ENCODE measurements at places on chromosomes 12 and 14. TPM values are rescaled to one million over a fixed set of nuclear protein-coding genes. Genes with fewer than 3 reads are reported as not detected.

The P2RX2 gene
- polyA plus RNA-seq = 24.1 TPM

DNA sequence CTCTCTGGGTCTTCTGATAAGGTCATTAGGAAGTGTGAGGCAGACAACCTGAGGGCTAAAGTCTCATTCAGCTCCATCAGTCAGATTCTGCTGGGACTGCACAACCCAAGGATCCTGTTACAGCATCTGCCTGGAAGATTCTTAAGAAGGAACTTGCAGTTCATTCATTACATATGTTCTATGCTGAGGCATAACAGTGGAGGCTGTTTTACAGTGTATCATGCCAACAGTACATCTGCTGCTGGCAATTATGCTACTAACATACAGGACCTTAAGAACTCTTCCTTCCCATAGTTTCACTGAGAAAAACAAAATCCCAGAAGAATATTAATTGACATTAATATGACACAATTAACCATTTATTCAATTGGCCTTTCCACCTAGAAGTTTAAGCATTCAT, 968.6 kb downstream of the DIO2 start:
- H3K4me1 ChIP-seq = no peaks in the 10 kb centered on the region
- no peaks in the 10 kb centered on the region for H3K27me3 ChIP-seq
- no peak overlapping the region for H3K27ac ChIP-seq
- no peak overlapping the region for H3K4me3 ChIP-seq

The GDF3 gene
- 0.27 TPM for polyA plus RNA-seq

GRCh38 chr12:93019212-93019927, 90.3 kb upstream of the EEA1 start:
- H3K27me3 ChIP-seq = no peaks in the 10 kb centered on the region
- no peak overlapping the region for H3K4me3 ChIP-seq
- H3K4me1 ChIP-seq = peaks cover 59% of the 10 kb centered on the region
- H3K36me3 ChIP-seq = no peaks in the 10 kb centered on the region

- no peaks in the 10 kb centered on the region for H3K4me1 ChIP-seq
- H3K4me3 ChIP-seq = no peak overlapping the region
- H3K36me3 ChIP-seq = no peaks in the 10 kb centered on the region
- no peak for DNase-seq
- H3K27me3 ChIP-seq = no peaks in the 10 kb centered on the region
- H3K27ac ChIP-seq = no peak overlapping the region
Observed at GRCh38 chr14:75946785-75947184, 35.0 kb downstream of the TGFB3 start.

- no peaks in the 10 kb centered on the region for H3K36me3 ChIP-seq
- H3K4me3 ChIP-seq = no peak overlapping the region
- no peak for DNase-seq
- H3K27me3 ChIP-seq = no peaks in the 10 kb centered on the region
- H3K27ac ChIP-seq = no peak overlapping the region
Observed at GRCh38 chr12:14126692-14127091, 145.3 kb upstream of the GRIN2B start.

The CLEC4C gene
- polyA plus RNA-seq = 0.07 TPM

GRCh38 chr12:26704214-26704613, 128.8 kb downstream of the ITPR2 start:
- no peaks in the 10 kb centered on the region for H3K27me3 ChIP-seq
- no peak overlapping the region for H3K27ac ChIP-seq
- DNase-seq = no peak

The TPH2 gene
- polyA plus RNA-seq = 0.04 TPM

DNA sequence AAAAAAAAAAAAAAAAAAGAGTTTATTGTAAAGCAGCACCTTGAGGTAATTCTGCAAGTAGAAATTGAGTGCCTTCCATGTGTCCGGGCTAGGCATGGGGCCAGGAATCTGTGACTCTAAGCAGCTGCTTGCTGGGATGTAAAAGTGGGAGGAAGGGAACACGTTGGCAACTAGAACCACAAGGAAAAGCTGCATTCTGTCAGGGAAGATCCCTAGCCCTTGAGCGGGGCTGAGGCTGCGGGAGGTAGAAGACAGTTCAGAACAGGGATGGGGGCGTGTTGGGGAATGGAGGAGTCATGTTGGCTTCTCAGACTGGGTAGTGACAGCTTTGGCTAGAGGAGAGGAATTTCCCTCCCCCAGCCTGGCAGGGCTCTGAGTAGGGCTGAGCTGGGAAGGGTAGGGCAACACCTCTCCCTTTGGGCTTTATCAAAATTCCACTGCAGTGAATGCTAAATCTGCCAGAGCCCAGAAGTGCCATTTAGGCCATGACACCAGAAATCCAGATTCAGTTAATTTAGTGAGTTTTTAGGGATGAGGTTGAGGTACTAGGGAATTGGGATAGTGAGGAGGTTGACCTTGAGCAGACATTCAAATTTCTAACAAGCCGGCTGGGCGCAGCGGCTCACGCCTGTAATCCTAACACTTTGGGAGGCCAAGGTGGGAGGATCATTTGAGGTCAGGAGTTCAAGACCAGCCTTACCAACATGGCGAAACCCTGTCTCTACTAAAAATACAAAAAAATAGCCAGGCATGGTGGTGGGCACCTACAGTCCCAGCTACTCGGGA, 3.4 kb upstream of the TRAFD1 start:
- H3K27me3 ChIP-seq = no peaks in the 10 kb centered on the region
- no peak overlapping the region for H3K27ac ChIP-seq
- DNase-seq = peak; percentile 20
- no peak overlapping the region for H3K4me3 ChIP-seq
- peaks cover 3% of the 10 kb centered on the region for H3K4me1 ChIP-seq

The CMA1 gene
- polyA plus RNA-seq = not detected

The BIN2 gene
- polyA plus RNA-seq = 7.0 TPM

The ATP6V1D gene
- polyA plus RNA-seq = 71.0 TPM

The HNRNPC gene
- polyA plus RNA-seq = 668 TPM

DNA sequence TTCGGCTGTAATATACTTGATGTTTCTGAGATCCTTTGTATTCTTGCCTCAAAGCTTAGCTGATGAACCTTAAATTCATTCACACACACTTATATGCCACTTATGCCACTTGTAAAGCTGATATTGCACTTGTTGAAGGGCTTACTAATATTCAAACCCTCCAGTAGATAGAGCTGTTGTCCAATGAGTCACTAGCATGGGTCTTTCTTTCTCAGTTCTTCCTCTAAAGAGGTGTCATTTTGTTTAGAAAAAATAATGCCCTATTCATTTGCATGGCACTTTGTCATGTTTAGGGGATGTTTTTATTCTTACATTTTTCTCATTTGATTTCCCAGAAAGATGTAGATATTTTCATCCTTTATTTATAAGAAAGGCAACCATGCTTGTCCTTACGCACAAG, 56.4 kb downstream of the MON2 start:
- H3K27ac ChIP-seq = no peak overlapping the region
- H3K4me3 ChIP-seq = no peak overlapping the region
- H3K4me1 ChIP-seq = no peaks in the 10 kb centered on the region
- DNase-seq = no peak
- H3K36me3 ChIP-seq = peaks cover 12% of the 10 kb centered on the region

The B4GALNT1 gene
- 2.4 TPM for polyA plus RNA-seq

GRCh38 chr14:25929881-25930615, 667.8 kb downstream of the NOVA1 start:
- H3K27me3 ChIP-seq = no peaks in the 10 kb centered on the region
- no peaks in the 10 kb centered on the region for H3K4me1 ChIP-seq
- H3K4me3 ChIP-seq = no peak overlapping the region
- no peaks in the 10 kb centered on the region for H3K36me3 ChIP-seq
- DNase-seq = no peak

- peaks cover 4% of the 10 kb centered on the region for H3K27me3 ChIP-seq
- DNase-seq = no peak
- H3K36me3 ChIP-seq = no peaks in the 10 kb centered on the region
- H3K27ac ChIP-seq = no peak overlapping the region
- H3K4me1 ChIP-seq = peaks cover 3% of the 10 kb centered on the region
Observed at GRCh38 chr12:68239309-68239982, 13.8 kb upstream of the IL26 start.

DNA sequence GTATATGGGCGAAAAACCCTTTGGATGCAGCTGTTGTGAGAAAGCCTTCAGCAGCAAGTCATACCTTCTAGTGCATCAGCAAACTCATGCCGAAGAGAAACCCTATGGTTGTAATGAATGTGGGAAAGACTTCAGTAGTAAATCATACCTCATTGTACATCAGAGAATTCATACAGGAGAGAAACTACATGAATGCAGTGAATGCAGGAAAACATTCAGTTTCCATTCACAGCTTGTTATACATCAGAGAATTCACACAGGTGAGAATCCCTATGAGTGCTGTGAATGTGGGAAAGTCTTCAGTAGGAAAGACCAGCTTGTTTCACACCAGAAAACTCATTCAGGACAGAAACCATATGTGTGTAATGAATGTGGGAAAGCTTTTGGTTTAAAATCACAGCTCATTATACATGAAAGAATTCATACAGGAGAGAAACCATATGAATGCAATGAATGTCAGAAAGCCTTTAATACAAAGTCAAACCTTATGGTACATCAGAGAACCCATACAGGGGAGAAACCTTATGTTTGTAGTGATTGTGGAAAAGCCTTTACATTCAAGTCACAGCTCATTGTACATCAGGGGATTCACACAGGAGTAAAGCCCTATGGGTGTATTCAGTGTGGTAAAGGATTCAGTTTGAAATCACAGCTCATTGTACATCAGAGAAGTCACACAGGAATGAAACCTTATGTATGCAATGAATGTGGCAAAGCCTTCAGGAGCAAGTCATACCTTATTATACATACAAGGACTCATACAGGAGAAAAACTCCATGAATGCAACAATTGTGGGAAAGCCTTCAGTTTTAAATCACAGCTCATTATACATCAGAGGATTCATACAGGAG, 21.4 kb downstream of the ZNF268 start:
- H3K27ac ChIP-seq = no peak overlapping the region
- H3K4me1 ChIP-seq = no peaks in the 10 kb centered on the region
- H3K4me3 ChIP-seq = no peak overlapping the region
- no peaks in the 10 kb centered on the region for H3K27me3 ChIP-seq
- H3K36me3 ChIP-seq = peaks cover 18% of the 10 kb centered on the region

GRCh38 chr12:14416658-14417057, 51.2 kb downstream of the ATF7IP start:
- H3K36me3 ChIP-seq = peaks cover 7% of the 10 kb centered on the region
- peak; percentile 62 for DNase-seq
- peaks cover 2% of the 10 kb centered on the region for H3K4me1 ChIP-seq
- peak overlapping the region; percentile 35 for H3K27ac ChIP-seq
- no peak overlapping the region for H3K4me3 ChIP-seq
- H3K27me3 ChIP-seq = no peaks in the 10 kb centered on the region

The KRT78 gene
- not detected for polyA plus RNA-seq

DNA sequence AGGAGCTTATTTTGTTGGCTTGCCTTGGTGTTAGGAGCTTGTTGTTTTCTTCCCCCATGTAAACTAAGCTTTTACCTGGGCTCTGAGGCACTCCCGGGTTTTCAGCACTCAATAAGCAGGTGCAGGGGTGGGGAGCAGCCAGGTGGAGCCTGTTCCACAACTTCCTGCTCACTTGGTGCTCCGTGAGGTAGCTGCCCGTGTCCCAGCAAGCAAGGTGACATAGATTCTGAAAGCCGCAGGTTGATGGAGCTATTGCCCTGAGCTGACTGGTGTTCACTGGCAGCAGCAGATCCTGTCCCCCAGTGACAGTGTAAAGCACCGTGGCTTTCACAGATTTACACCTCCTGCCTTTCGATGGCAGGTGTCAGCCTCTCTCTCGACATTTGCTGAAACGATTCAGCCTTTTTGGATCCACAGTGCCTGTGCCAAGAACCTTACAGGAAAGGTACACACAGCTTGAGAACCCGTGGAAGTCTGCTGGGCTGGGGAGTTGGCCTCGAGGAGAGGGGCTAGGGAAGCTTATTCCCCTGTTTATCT, 295.7 kb upstream of the FKBP4 start:
- no peak overlapping the region for H3K27ac ChIP-seq
- H3K4me1 ChIP-seq = no peaks in the 10 kb centered on the region
- no peak overlapping the region for H3K4me3 ChIP-seq

The CDK2 gene
- 55.5 TPM for polyA plus RNA-seq

- no peaks in the 10 kb centered on the region for H3K36me3 ChIP-seq
- no peaks in the 10 kb centered on the region for H3K4me1 ChIP-seq
- H3K27me3 ChIP-seq = no peaks in the 10 kb centered on the region
- no peak overlapping the region for H3K27ac ChIP-seq
- no peak for DNase-seq
Observed at GRCh38 chr12:59499774-59500173, 96.1 kb upstream of the SLC16A7 start.

GRCh38 chr12:51901121-51901817, 6.0 kb upstream of the ACVRL1 start:
- H3K4me1 ChIP-seq = peaks cover 16% of the 10 kb centered on the region
- H3K4me3 ChIP-seq = no peak overlapping the region
- H3K27me3 ChIP-seq = no peaks in the 10 kb centered on the region
- no peaks in the 10 kb centered on the region for H3K36me3 ChIP-seq

DNA sequence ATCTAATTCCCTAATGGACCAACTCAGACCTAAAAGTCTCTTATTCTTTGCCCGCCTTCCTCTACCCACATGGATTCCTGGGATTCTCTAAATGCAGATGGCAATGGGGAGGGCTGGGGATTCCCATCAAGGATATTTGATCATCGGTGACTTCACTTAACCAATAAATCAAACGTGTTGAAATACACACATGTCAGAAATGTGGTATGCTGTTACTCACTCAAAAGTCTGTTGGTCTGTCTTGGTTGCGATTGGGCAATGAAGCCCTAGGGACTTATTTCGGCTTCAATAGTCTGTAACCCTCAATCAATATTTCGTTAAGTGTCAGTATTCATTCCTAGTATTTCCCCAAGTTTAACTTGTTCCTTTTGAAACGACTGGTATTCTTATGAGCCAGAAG, 117.2 kb upstream of the DIO3 start:
- H3K4me1 ChIP-seq = no peaks in the 10 kb centered on the region
- H3K4me3 ChIP-seq = no peak overlapping the region
- no peak overlapping the region for H3K27ac ChIP-seq
- H3K27me3 ChIP-seq = peaks cover 2% of the 10 kb centered on the region
- DNase-seq = no peak
- no peaks in the 10 kb centered on the region for H3K36me3 ChIP-seq

- no peak for DNase-seq
- H3K4me1 ChIP-seq = peaks cover 79% of the 10 kb centered on the region
- no peaks in the 10 kb centered on the region for H3K27me3 ChIP-seq
- H3K36me3 ChIP-seq = peaks cover 4% of the 10 kb centered on the region
- H3K4me3 ChIP-seq = no peak overlapping the region
Observed at GRCh38 chr14:93104961-93105360, 10.8 kb downstream of the ITPK1 start.

The DPPA3 gene
- not detected for polyA plus RNA-seq

The GZMB gene
- polyA plus RNA-seq = 1.3 TPM

GRCh38 chr14:81042438-81042837, 87.0 kb downstream of the TSHR start:
- H3K36me3 ChIP-seq = no peaks in the 10 kb centered on the region
- no peak overlapping the region for H3K27ac ChIP-seq
- no peak overlapping the region for H3K4me3 ChIP-seq
- no peaks in the 10 kb centered on the region for H3K27me3 ChIP-seq

DNA sequence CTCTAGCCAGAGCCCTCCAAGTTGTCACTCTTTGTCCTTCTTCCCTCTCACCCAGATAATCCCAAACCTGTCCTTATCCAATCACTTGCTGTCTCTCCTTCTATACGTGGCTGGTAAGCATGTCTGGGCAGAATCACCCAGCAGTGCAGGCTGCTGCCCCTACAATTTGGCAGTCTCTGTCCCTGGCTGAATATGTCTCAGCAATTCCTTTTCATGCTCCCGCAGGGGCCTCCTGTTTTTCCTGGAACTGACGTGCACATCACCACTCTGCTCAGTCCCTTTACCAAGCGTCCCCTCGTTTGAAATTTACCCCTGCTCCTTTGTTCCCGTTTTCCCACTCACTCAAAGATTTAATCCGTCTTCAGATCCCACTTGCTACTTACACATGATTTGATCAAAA, 80.0 kb downstream of the ST8SIA1 start:
- no peak for DNase-seq
- no peak overlapping the region for H3K27ac ChIP-seq
- no peaks in the 10 kb centered on the region for H3K36me3 ChIP-seq

All from large intestine (tissue), 12 donors.